ENCODE measurements at places on chromosomes 1 and 21. TPM values are rescaled to one million over a fixed set of nuclear protein-coding genes. Genes with fewer than 3 reads are reported as not detected.

The NKAIN1 gene
- total RNA-seq: not detected

The CCDC30 gene
- total RNA-seq: 0.89 TPM

The ELF3 gene
- total RNA-seq: 1.0 TPM

The KPRP gene
- not detected for total RNA-seq

The C1orf21 gene
- total RNA-seq: 1.7 TPM

The OR2T35 gene
- not detected for total RNA-seq

The C1orf185 gene
- total RNA-seq: not detected

The RGS13 gene
- total RNA-seq: not detected

The PPFIA4 gene
- total RNA-seq: 1.2 TPM

The GPR61 gene
- total RNA-seq: not detected

The CFHR5 gene
- total RNA-seq: not detected

The GBP6 gene
- total RNA-seq: 0.53 TPM
